ENCODE measurements at places on chromosomes 5 and 9. TPM values are rescaled to one million over a fixed set of nuclear protein-coding genes. Genes with fewer than 3 reads are reported as not detected.

The CCNO gene
- total RNA-seq, result 0.32 TPM

The MYOZ3 gene
- 0.15 TPM for total RNA-seq

DNA sequence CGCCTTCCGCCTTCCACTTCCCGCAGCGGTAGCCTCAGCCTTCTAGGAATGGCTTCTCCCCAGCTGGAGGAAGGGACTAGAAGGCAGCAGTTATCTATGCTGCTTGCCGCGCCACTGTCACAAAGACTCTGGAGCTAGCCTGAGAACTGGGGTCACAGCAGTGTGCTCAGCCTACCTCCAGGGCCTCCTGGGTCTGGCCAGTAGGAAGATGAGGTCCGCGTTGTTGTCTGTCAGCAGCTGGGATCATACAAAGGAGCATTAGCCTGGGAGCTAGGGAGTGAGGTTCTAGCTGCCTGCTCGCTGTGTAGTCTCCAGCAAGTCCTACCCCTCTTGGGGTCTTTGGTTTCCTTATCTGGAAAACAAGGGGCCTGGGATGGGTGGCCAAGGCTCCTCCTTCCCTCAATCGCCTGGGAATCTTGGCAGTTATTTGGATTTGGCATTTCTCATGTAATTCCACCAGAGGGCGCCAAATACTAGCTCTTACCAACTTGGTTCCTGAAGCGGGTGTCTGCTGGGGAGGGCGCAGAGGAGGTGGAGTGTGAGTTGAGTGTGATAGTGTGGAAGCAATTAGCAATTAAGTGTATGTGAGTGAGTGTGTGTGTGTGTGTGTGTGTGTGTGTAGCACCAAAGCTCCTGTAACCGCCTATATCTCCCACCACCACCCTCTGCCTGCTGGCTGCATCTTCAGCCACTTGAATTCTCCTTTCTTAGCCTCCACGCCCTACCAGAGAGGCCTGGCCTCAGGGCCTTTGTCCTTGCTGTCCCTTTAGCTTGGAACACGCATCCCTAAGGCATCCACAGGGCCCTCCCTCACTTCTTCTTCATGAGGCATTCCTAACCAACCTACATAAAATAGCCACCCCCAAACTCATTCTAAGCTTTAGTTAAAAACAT is 97.1 kb downstream of the ENTREP1 start:
- H3K36me3 ChIP-seq, result no peaks in the 10 kb centered on the region
- no peak overlapping the region for H3K4me3 ChIP-seq
- H3K4me1 ChIP-seq, result no peaks in the 10 kb centered on the region
- no peaks in the 10 kb centered on the region for H3K27me3 ChIP-seq
- DNase-seq, result no peak

The NR2F1 gene
- total RNA-seq, result 63.6 TPM

DNA sequence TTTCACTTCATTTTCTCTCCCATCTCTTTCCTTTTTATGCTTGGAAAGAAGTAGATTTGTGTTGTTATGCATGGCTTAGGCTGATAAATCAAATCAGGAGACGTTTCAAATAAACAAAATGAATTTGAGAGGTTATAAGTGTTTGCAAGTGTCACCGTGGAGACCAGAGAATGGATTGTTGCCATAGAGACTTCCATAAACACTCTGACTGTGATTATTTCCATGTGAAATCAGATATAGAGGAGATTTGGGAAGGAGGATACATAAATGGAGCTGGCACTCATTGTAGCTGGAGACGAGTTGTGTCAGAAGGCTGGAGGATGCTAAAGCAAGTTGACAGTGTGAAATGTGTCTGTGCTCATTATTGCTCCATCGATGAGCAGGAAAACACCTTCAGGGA is 84.2 kb upstream of the PCSK1 start:
- no peak for DNase-seq
- H3K4me1 ChIP-seq, result no peaks in the 10 kb centered on the region
- no peaks in the 10 kb centered on the region for H3K27me3 ChIP-seq
- no peaks in the 10 kb centered on the region for H3K36me3 ChIP-seq

DNA sequence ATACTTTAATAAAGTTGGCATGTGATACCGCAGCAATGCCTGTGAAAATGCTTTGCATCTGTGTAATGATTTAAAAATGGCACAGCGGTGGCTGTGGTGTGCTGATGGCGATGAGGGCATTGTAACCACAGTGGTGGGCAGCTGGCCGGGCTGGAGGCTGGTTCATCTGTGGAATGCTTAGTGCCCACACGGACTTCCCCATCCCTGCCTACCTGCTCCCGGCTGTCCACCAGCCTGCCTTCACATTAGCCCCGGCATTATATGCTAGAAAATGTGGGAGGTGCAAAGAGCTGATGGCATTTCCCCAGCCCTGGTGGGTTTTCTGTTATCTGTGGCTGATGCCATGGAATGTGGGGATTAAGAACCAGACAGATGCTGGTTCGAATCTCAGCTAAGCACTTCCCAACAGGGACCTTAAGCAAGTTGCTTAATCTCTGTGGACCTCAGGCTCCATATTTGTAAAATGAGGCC is 2.9 kb upstream of the NDST1 start:
- H3K4me3 ChIP-seq, result no peak overlapping the region
- H3K27ac ChIP-seq, result peak overlapping the region; percentile 99
- H3K27me3 ChIP-seq, result no peaks in the 10 kb centered on the region
- H3K36me3 ChIP-seq, result no peaks in the 10 kb centered on the region

All from breast epithelium (tissue), 4 donors.